Uterus (tissue), 4 donors: ENCODE measurements at places on chromosomes 3 and 15.

DNA sequence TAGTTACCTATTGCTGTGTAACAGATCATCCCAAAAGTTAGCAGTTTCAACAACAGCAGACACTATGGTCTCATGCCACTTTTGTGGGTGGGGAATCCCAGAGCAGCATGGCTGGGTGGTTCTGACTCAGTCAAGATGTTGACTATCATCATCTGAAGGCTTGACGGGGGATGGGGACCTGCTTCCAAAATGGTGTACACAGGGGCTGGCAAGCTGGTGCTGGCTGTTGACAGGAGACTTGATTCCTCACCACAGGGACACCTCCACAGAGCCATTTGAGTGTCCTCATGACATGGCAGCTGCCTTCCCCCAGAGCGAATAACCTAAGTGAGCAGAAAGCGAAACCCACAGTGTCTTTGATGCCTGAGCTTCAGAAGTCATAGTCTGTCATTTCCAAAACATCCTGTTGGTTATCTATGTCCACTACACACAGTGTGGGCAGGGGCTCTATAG lies 19.1 kb downstream of the DNAJB8 start:
- DNase-seq: no peak

- DNase-seq: no peak
Observed at GRCh38 chr15:69756440-69756839, 303.8 kb downstream of the RPLP1 start.

- no peak for DNase-seq
Observed at GRCh38 chr3:49260806-49261324, 16.2 kb downstream of the C3orf62 start.

GRCh38 chr15:86571873-86572272 lies 492.2 kb downstream of the AGBL1 start:
- no peak for DNase-seq

- DNase-seq: no peak
Observed at GRCh38 chr15:64634576-64635498, 140.6 kb downstream of the RBPMS2 start.

- no peak for DNase-seq
Observed at GRCh38 chr3:9730657-9731205, 804 bp upstream of the BRPF1 start.

DNA sequence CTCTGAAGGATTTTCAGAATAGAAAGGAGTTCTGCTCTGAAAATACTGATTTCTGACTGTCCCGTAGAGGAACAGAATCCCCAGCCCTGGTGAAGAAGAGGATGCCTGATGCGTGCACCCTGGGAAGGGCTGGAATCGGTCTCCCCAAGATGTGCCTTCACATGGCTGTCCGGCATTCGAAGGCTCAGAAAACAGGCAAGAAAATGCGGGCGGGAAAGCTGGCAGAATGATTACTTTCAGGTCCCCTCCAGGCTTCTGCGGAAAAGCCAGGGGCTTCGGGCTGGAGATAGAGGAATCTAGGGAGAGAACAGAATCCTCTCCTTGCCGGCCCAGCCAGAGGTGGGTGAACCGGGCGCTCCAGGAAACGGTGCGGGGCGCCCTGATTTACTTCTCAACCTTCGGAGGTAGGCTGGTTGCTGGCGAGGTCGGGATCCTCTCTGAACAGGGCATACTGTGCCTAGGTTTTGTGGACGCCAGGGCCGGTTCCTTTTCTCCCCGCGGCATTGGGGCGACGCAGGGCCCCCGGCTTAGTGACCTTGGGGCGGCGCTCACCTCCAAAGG lies 2.5 kb downstream of the FOXL2NB start:
- no peak for DNase-seq

DNA sequence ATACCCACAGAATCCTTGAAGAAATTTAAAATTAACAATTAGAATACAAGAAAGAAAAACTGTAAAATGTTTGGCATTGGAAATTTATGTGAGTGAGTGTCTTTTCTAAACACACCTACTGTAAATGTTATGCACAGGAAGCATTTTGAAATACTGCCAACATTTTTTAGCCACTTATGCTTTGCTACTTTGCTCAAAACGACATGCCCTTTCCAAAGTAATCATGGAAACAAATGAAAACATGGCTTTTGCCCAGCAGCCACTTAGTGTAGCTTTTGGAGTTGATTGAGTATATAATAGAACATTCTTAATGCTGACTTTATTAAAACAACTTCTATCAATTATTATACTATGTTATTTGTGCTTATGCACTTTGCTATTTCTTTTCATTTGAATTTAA lies 823.0 kb downstream of the CADM2 start:
- DNase-seq: no peak

- no peak for DNase-seq
Observed at GRCh38 chr15:89472785-89473256, 23.6 kb downstream of the RHCG start.

- DNase-seq: no peak
Observed at GRCh38 chr3:9409981-9410854, 12.8 kb downstream of the SETD5 start.

- no peak for DNase-seq
Observed at GRCh38 chr3:144294659-144295538, 323.3 kb downstream of the DIPK2A start.

DNA sequence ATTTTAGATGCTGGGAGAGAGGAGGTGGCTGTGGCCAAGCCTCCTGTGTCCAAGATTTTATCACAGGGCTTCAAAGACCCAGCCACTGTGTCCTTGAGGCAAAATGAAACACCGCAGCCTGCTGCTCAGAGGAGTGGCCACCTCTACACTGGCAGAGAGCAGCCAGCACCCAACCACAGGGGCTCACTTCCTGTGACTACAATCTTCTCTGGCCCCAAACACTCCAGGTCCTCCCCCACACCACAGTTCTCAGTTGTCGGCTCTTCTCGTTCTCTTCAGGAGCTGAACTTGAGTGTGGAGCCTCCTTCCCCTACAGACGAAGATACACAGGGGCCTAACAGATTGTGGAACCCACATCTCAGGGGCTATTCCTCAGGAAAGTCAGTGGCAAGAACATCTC lies 45.6 kb downstream of the CDAN1 start:
- DNase-seq: no peak

DNA sequence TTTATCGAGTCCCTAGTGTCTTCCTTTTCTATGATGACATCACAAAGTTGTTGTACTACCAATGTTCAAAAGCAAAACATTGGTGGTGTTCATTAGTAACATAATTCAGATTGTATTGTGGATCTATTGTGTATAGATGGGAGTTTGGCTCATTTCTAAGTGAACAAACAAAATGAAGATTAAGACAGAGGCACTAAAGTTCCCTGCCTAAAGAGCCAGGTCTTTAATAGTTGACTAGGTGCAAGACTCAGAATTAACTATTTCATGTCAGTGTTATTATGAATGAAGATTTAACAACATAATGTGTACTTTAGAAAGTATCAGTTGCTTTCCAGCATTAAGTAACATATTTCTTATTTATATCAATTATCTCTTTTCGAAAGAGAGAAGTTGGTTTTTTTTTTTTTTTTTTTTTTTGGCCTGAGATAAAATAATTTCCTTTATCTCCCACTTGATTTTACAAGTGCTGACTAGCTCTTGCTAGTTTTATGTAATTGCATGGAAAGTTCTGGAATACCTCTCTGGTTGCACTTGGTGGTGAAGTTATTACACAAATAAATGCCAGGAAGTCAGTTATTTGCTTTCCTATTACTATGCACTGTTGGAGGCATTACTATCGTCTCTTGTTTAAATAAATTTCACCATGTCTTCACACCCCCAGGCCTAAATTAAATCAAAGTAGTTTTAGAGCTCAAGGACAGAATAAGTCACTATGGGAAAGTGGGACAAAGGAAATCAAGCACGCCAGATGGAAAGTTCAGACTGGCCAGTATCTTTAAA lies 48.7 kb downstream of the NAALADL2 start:
- no peak for DNase-seq

DNA sequence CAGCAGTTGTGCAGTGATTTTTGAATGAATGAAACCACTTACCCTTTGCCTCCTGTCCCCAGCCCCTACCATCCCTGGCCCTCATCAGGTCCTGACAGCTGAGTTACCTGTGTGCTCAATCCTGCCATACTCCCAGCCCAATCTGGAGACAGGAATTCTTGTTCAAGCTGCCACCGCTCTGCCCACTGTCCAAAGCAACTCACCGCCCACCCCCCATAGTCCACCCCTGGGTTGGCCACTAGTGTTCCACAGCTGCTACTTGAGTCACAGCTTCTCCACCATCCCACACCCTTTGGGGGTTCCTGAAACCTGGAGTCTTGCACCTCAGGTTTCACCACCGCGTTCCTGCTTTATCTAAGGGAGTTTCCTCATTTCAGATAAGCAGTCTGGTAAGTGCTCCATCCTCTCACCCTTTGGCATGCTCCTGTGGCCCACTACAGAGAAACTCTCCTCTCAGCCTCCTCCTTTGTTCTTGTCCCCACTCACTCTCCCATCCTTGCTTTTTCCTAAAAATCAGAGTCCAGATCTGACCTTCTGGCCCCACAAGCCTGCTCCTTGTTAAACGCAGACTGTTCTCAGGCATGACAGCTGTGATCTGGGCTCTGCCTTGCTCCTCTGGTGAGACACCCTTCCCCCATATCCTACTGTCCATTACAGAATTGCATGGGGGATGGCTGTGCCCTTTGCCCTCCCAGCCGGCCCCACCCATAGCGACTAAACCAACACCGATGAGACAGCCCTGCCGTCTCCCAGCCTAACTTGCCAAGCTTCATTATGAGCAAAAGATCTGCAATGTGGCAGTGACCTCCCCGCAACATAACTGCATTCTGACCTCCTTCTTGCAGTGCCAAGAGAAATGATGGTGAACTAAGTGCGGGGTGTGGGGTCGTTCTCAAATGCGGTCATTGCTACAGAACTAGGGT lies 50.0 kb downstream of the CYP19A1 start:
- DNase-seq: no peak

- peak; percentile 25 for DNase-seq
Observed at GRCh38 chr15:58309963-58310928, 121.5 kb upstream of the LIPC start.

DNA sequence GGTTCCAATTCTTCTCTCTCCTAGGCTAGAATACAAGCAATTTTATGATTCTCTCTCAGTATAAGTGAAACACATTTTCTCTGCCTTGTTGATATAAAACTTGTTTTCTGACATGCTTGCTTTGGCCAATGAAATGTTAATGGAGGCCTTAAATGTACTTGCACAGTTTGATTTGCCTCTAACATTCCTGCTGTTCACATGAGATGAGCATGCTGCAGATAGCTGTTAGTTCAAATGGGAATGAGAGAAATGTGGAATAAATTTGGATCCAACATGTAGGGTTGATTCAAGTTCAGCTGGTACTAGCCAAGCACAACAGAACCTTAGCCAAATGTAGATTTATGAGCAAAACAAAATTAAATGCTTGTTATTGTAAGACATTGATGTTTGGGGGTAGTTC lies 32.6 kb upstream of the FHIT start:
- no peak for DNase-seq

GRCh38 chr15:88982304-88982945 lies 69.2 kb upstream of the MFGE8 start:
- peak; percentile 85 for DNase-seq

- no peak for DNase-seq
Observed at GRCh38 chr3:172530101-172530561, 6.9 kb upstream of the TNFSF10 start.

GRCh38 chr15:92457471-92458041 lies 63.9 kb downstream of the ST8SIA2 start:
- no peak for DNase-seq

DNA sequence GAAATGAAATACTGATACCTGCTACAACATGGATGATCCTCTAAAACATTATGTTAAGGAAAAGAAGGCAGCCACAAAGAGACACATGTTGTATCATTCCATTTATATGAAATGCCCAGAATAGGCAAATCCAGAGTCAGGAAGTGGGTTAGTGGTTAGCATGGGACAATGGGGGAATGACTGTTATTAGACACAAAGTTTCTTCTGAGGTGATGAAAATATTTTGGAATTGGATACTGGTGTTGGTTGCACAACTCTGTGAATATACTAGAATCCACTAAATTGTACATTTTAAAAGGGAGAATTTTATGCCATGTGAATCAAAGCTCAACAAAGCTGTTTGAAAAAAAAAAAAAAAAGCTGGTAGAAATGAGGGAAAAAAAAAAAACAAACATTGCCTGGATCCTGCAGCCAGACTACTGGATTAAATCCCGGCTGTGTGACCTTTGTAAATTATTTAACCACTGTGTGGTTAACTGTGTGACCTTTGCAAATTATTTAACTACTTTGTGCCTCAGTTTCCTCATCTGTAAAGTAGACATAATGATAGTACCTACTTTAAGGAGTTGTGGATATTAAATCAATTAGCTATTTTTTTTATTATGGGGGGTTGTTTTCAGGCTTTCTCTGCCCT lies 75.6 kb upstream of the PRICKLE2 start:
- no peak for DNase-seq
